Breast epithelium (tissue), 4 donors: ENCODE measurements at places on chromosomes 6 and 20.

DNA sequence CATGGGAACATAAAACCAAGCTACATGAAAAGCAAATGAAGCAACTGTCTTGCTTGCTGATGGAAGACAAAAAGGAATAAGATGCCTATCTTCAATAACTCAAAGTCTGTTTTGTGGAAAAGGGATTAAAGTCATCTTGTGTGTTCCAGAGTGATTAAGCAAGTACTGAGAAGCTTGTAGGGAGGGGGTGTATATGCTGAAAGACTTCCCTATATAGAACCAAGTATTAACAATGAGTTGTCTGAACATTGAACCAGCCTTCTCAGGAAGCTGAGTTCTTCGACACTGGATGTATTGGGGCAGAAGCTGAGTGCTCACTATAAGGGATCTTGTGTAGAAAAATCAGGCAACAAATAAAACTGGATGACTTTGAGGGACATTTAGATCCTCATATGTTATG is 451.8 kb downstream of the CD83 start:
- no peaks in the 10 kb centered on the region for H3K27me3 ChIP-seq
- no peaks in the 10 kb centered on the region for H3K36me3 ChIP-seq
- H3K4me1 ChIP-seq, result no peaks in the 10 kb centered on the region

GRCh38 chr20:18543932-18544331 is 23.3 kb upstream of the SMIM26 start:
- H3K27me3 ChIP-seq, result no peaks in the 10 kb centered on the region
- H3K36me3 ChIP-seq, result peaks cover 4% of the 10 kb centered on the region
- no peaks in the 10 kb centered on the region for H3K4me1 ChIP-seq
- DNase-seq, result no peak
- H3K4me3 ChIP-seq, result no peak overlapping the region
- H3K27ac ChIP-seq, result no peak overlapping the region

- DNase-seq, result no peak
- H3K36me3 ChIP-seq, result no peaks in the 10 kb centered on the region
- no peaks in the 10 kb centered on the region for H3K27me3 ChIP-seq
These were observed 32.6 kb downstream of the CLIC5 start for GRCh38 chr6:45983062-45983461.

DNA sequence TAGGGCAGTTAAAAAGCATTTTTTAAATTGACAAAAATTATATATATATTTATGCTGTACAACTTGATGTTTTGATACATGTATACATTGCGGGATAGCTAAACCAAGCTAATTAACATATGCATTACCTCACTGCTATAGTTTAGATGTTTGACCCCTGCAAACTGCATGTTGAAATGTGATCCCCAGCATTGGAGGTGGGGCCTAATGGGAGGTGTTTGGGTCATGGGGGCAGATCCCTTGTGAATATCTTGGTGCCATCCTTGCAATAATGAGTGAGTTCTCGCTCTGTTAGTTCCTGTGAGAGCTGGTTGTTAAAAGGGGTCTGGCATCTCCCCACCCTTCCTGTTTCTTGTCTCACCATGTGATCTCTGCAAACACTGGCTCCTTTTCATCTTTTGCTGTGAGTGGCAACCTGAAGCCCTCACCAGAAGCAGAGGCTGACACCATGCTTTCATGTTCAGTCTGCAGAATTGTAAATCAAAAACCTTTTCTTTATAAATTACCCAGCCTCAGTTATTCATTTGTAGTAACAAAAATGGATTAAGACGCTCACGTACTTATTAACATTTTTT is 111.8 kb downstream of the MCHR2 start:
- H3K4me3 ChIP-seq, result no peak overlapping the region
- no peaks in the 10 kb centered on the region for H3K36me3 ChIP-seq
- no peak overlapping the region for H3K27ac ChIP-seq
- no peak for DNase-seq
- no peaks in the 10 kb centered on the region for H3K27me3 ChIP-seq

GRCh38 chr6:16519265-16520242 is 241.7 kb downstream of the ATXN1 start:
- H3K27ac ChIP-seq, result no peak overlapping the region
- no peaks in the 10 kb centered on the region for H3K4me1 ChIP-seq
- H3K27me3 ChIP-seq, result no peaks in the 10 kb centered on the region

DNA sequence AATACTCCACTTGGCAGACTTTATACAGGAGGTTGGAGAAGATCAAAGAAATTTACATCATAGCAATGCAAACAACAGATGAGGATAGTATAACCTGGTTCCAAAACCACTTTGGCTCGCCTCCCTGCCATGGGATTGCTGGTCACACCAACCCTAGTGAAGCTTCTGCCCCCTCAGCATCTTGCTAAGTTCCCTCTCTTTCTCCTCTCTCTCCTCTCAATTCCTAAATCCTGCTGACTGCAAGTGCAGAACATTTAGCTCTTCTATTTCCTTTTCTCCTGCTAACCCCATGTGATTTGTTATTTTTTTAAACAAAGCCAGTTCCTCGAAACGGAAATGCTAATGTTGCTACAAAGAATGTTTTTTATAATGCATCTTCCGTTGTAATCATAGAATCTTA is 50.3 kb upstream of the LY86 start:
- no peaks in the 10 kb centered on the region for H3K27me3 ChIP-seq
- H3K4me3 ChIP-seq, result no peak overlapping the region
- H3K27ac ChIP-seq, result no peak overlapping the region
- H3K4me1 ChIP-seq, result no peaks in the 10 kb centered on the region
- H3K36me3 ChIP-seq, result no peaks in the 10 kb centered on the region

DNA sequence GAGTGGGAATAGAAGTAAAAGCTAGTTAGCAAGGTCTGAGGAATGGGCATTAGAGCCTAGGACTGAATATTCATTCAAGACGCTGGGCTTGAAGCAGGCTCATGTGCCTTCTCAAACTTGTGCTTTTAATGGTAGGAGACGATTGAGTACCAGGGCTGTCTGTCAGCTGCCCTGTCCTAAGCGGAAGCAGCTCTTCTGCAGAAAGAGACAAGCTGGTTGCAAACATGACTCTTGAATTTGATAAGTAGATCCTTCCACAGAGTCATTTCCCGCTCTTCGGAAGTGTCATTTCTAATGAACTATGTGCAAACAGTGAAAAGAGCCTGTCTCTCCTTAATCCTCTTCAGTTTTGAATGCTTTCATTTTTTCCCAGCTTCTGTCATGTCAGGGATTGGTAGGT is 176.4 kb downstream of the TFAP2B start:
- no peak overlapping the region for H3K4me3 ChIP-seq
- H3K27me3 ChIP-seq, result no peaks in the 10 kb centered on the region
- no peaks in the 10 kb centered on the region for H3K36me3 ChIP-seq
- H3K4me1 ChIP-seq, result no peaks in the 10 kb centered on the region

GRCh38 chr6:48957781-48958180 is 505.3 kb downstream of the MMUT start:
- no peak overlapping the region for H3K4me3 ChIP-seq
- no peak for DNase-seq
- no peaks in the 10 kb centered on the region for H3K4me1 ChIP-seq
- H3K36me3 ChIP-seq, result no peaks in the 10 kb centered on the region
- no peaks in the 10 kb centered on the region for H3K27me3 ChIP-seq
